ENCODE measurements at places on chromosomes 1 and 21. TPM values are rescaled to one million over a fixed set of nuclear protein-coding genes. Genes with fewer than 3 reads are reported as not detected.
A peak's percentile ranks its signal among the peaks of the same experiment; 100 is the strongest.

DNA sequence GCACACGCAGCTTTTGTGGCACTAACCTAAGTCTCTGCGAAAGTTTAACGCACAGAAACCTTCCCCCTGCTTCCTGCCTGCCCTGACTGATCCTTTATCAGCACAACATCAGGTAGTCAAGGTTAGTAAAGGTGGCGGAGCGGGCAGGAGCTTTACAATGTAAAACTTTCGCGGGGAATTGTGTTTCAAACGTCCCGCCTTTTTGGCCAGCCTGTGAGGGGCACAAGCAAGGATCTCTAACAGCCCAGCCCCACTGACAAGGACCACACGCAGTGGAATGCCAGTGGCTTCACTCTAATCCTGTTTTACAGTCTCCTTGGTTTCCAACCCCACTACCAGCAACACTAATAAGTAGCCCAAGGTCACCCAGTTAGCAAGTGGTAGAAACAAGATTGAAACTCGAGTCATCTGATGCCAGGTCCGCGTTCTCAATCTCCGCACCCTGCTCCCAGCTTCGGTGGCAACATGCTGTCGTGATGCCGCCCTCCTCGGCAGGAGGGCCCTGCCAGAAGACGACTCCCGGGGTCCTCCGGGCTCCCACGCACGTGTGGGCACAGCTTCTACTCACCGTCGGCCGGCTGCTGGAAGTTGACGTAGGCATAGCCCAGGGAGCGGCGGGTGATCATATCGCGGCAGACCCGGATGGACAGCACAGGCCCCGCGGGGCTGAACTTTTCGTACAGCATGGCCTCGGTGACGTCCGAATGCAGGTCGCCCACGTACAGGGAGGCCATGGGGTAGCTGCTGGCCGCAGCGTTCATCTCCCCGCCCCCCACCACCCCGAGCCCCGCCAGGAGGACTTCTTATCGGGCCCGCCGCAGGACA is 1.2 kb downstream of the PABPC4 start:
- H3K27me3 ChIP-seq: no peaks in the 10 kb centered on the region
- H3K4me3 ChIP-seq: peak overlapping the region; percentile 89
- peak; percentile 33 for DNase-seq
- peaks cover 51% of the 10 kb centered on the region for H3K36me3 ChIP-seq

DNA sequence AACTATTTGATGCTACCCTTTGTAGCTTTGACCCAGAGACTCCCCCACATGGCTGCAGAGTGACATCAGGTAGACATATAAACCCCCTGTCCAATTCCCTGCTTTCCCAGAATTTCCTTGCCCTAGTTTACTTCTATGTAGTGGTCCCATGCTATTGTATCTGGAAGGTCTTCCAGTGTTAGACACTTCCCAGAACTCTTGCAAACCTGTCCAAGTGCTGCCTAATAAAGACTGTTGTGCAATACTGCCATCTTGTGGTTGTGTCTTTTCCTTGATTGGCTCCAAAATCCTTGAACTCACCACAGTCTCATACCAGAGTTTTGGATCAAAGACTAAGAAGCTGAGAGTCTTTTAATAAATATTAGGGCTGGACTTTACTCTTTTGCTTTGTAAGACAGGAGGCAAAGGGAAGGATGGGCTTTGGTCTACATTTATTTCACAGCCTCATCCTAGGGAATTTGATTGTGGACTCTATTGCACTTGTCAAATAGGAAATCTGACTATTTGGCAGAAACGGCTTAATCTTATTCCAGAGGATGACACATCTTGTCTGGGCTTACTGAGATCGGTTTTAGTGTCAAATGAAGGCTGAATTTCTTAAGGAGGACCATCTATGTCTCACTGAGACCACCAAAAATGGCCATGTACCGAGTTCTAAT is 169.9 kb downstream of the LRRC7 start:
- DNase-seq: no peak
- H3K36me3 ChIP-seq: no peaks in the 10 kb centered on the region
- no peaks in the 10 kb centered on the region for H3K27me3 ChIP-seq
- H3K4me3 ChIP-seq: no peak overlapping the region

DNA sequence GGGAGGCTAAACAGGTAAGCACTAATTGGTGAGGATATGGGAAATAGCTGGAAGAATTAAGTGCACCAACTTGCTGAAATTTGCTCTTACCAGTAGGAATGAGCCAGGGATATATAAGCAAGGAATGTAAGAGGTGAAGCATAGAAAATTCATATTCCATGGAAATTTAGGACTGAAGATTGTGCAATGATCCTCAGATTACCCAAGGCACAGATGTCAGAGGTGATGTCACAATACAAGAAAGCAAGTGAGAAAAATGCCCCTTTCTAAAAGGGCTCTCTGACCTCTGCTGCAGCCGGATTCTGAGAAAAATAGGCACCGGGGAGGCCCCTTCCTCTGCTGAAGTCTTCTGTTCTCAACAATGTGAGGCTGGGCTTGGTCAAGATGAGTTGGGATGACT is 112.3 kb upstream of the ZNF678 start:
- H3K36me3 ChIP-seq: no peaks in the 10 kb centered on the region
- no peak overlapping the region for H3K4me3 ChIP-seq
- H3K27me3 ChIP-seq: peaks cover 17% of the 10 kb centered on the region
- DNase-seq: no peak
- H3K27ac ChIP-seq: no peak overlapping the region

DNA sequence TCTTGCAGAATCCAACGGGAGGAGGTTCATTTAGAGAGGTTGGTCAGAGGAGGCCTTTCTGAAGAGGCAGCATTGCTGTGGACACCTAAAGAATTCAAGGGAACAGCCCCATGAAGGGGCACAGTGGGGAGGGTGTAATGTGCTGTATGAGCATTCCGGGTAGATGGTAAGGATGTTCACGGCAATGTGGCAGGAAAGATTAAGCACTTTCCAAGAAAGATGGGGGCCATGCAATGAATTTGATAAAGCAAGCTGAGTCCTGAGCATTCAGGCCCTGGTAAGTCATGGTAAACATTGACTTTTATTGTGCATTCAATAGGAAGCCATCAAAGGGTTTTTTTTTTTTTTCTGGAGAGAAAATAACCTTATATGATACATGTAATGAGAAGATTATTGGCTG is 166.6 kb downstream of the GREM2 start:
- no peaks in the 10 kb centered on the region for H3K27me3 ChIP-seq
- H3K36me3 ChIP-seq: no peaks in the 10 kb centered on the region
- no peak overlapping the region for H3K4me3 ChIP-seq
- H3K27ac ChIP-seq: no peak overlapping the region
- H3K4me1 ChIP-seq: no peaks in the 10 kb centered on the region

The MMP23B gene
- total RNA-seq: 0.32 TPM

- no peak for DNase-seq
- peak overlapping the region; percentile 99 for H3K4me3 ChIP-seq
- H3K36me3 ChIP-seq: peaks cover 42% of the 10 kb centered on the region
- peak overlapping the region; percentile 98 for H3K27ac ChIP-seq
Measured at GRCh38 chr1:35029761-35030160, 2.0 kb downstream of the ZMYM6 start.

- peaks cover 1% of the 10 kb centered on the region for H3K4me1 ChIP-seq
- H3K36me3 ChIP-seq: no peaks in the 10 kb centered on the region
- H3K27me3 ChIP-seq: no peaks in the 10 kb centered on the region
- no peak overlapping the region for H3K4me3 ChIP-seq
- no peak overlapping the region for H3K27ac ChIP-seq
Measured at GRCh38 chr1:212982430-212983152, 32.2 kb downstream of the VASH2 start.

GRCh38 chr1:12487520-12487919 is 130.5 kb downstream of the DHRS3 start:
- no peak overlapping the region for H3K4me3 ChIP-seq
- no peak overlapping the region for H3K27ac ChIP-seq
- H3K27me3 ChIP-seq: no peaks in the 10 kb centered on the region

- DNase-seq: no peak
- H3K4me1 ChIP-seq: no peaks in the 10 kb centered on the region
- H3K27me3 ChIP-seq: peaks cover 1% of the 10 kb centered on the region
- H3K4me3 ChIP-seq: no peak overlapping the region
- H3K36me3 ChIP-seq: no peaks in the 10 kb centered on the region
- H3K27ac ChIP-seq: no peak overlapping the region
Measured at GRCh38 chr1:48576565-48576964, 104.6 kb upstream of the SPATA6 start.

Measured in activated B cell treated with CpG ODN at 0.5 μM for 24 hours (primary cell).